ENCODE measurements at places on chromosomes 16 and 17.

DNA sequence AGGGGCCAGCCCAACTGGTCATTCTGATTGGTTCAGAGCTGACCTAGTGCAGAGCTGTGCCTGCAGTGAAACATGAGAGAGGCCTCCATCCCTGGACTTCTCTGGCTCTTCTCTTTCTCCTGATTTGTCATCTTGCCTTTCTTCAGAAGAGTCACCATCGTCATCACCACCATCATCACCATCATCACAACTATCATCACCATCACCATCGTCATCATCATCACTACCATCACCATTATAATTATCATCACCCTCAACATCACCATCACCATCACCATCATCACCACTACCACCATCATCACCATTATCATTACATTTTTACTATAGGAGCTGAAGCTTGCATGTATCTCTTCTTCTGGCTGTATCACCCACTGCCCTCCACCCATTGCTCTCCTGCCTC, 94.5 kb upstream of the FAM20A start:
- DNase-seq = no peak

DNA sequence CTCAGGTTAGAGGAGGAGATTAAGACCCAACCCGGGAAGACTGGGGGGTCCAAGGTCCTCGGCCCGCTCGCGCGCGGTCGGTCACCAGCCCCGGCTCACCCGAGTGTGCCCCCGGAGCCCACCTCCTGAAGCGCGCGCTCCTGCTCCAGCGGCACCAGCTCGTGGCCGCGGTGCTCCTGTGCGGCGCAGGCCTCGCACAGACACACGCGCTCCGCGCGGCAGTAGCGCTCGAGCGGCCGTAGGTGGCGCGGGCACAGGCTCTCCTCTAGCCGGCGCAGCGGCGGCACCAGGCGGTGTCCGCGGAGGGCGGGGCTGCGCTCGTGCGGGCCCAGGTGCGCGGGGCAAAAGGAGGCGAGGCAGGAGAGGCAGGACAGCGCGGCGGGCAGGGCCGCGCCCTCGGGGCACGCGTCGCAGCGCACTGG, 618 bp downstream of the TRIM47 start:
- peak; percentile 53 for DNase-seq

- DNase-seq = no peak
Observed at GRCh38 chr16:21199607-21200218, 11.7 kb downstream of the ZP2 start.

DNA sequence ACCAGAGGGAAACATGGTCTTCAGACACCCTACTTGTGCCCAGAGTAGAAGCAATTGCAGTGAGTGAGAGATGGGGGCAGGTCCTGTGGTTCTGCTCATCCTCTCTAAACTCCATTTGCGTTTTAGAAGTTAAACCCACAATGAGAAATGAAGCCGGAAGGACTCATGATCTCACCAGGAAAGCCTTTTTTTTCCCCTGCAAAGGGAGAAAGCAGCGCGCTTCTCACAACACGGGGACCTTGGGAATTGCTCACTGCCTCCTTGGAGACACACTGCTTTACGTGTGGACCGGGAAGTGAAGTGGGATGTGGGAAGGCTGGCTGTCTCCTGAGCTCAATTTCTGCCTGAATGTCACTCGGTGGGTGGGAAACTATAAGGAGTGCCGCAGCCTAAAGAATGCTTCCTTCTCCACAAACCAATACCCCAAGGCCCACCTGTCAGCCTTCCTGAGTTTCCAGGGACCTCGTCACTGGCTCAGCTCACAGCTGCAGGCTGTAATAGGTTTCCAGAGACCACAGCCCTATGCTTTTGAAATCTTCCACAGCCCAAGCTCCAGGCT, 365.4 kb downstream of the XYLT1 start:
- DNase-seq = no peak

GRCh38 chr16:31107465-31107867, 720 bp upstream of the BCKDK start:
- DNase-seq = no peak

- no peak for DNase-seq
Observed at GRCh38 chr17:11332706-11333105, 91.7 kb downstream of the SHISA6 start.

- DNase-seq = no peak
Observed at GRCh38 chr17:44409309-44410028, 20.0 kb upstream of the ITGA2B start.

GRCh38 chr17:49845321-49845720, 2.5 kb downstream of the TAC4 start:
- DNase-seq = no peak

- DNase-seq = no peak
Observed at GRCh38 chr17:70314096-70314495, 144.8 kb downstream of the KCNJ2 start.

GRCh38 chr17:54666559-54666958, 234.1 kb upstream of the TOM1L1 start:
- no peak for DNase-seq

Measured in stimulated activated CD4-positive, alpha-beta T cell treated with anti-CD3 and anti-CD28 coated beads, Interleukin-15, amount 100 ng/mL, for 1 hour (primary cell).